ENCODE measurements at places on chromosomes 3 and 15.

GRCh38 chr15:52295421-52296001 is at the start of gene MYO5C:
Gene MYO5C (minus strand): TSS chr15:52295804. CDS start chr15:52295636, 168 bp downstream.
- DNase-seq, result no peak

DNA sequence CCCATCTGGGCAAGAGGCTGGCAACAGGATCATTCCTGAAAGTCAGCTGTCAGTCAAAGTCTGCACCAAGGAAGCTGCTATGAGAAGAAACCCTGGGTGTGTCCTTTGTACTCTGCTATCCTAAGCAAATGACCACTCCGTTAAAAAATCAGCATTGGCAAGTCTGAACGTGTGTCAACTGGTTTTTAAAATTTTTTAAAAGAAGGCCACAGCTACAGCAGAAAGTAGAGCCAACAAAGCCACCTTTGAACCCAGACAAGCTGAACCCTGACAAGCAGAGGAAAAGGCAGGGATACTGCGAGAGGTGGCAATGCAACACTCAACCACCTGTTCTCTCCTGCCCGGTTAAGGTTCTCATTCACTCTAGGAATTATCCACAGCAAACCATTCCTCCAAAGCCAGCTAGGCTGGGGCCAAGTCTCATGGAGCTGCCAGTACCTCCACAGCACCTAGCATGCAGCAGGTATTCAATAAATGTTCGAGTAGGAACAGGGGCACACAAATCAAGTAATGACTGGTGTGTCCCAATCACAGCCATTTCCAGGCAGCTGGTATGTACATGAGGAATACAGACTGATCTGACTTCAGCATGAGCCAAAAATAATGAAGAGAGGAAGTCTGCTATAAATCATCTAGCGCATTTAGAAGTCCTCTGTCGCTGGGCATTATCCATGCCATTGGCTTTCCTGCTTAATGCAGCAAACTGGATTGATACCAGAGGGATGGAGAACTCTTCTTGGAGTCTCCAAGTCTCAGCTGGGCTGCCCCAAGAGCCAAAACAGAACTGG is 76.0 kb downstream of the ADCY5 start:
- DNase-seq, result no peak

DNA sequence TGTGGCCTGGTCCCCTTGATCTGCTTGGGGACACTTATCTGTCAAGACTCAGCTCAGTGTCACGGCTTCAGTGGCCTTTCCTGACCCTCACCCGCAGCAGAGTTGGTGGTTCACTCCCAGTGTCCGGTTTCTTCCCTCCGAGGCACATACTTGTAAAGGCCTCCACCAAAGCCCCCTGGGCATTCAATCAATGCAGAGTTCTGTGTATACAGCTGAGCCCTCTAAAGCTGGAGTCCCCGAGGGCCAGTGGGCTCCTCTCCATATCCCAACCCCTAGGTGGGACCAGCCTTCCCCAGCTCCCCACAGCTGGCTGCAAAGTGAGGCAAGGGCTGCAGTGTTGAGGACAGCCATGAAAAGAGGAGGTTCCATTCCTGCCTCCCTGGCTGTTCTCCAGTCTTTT is 70.9 kb upstream of the RGMA start:
- no peak for DNase-seq

GRCh38 chr3:79019137-79019923 is 748.5 kb downstream of the ROBO1 start:
- DNase-seq, result no peak

DNA sequence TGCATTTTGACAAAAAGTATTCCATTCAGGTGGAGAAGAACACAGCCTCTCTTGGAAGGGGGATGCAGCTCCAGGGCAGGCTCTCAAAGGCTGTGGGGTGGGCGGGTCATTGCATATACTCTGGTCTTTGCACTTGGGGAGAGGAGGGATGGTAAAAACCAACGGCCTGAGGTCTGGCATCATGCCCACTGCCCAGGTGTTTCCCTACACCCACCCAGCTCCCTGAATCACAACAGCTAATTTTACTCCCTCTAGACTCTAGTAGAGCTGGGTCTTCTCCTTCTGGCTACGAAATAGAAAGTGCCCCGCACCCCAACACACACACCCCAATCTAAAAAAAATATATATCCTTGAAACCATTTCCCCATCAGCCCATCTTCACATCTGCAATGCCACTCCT is 1.0 kb downstream of the MYLK start:
- no peak for DNase-seq

All from activated CD8-positive, alpha-beta memory T cell treated with anti-CD3 and anti-CD28 coated beads for 48 hours (primary cell).